ENCODE measurements at places on chromosomes 6 and 20. TPM values are rescaled to one million over a fixed set of nuclear protein-coding genes. Genes with fewer than 3 reads are reported as not detected.
A peak's percentile ranks its signal among the peaks of the same experiment; 100 is the strongest.

- no peak for DNase-seq
Measured at GRCh38 chr20:38825901-38826625, 20.6 kb downstream of the PPP1R16B start.

- no peak for DNase-seq
Measured at GRCh38 chr20:14991023-14991422, 653.6 kb upstream of the FLRT3 start.

GRCh38 chr6:24441599-24441904, 38.8 kb downstream of the MRS2 start:
- DNase-seq, result no peak

GRCh38 chr6:166286839-166287271, 21.3 kb downstream of the PRR18 start:
- no peak for DNase-seq

- no peak for DNase-seq
Measured at GRCh38 chr6:12295558-12296254, 5.5 kb downstream of the EDN1 start.

DNA sequence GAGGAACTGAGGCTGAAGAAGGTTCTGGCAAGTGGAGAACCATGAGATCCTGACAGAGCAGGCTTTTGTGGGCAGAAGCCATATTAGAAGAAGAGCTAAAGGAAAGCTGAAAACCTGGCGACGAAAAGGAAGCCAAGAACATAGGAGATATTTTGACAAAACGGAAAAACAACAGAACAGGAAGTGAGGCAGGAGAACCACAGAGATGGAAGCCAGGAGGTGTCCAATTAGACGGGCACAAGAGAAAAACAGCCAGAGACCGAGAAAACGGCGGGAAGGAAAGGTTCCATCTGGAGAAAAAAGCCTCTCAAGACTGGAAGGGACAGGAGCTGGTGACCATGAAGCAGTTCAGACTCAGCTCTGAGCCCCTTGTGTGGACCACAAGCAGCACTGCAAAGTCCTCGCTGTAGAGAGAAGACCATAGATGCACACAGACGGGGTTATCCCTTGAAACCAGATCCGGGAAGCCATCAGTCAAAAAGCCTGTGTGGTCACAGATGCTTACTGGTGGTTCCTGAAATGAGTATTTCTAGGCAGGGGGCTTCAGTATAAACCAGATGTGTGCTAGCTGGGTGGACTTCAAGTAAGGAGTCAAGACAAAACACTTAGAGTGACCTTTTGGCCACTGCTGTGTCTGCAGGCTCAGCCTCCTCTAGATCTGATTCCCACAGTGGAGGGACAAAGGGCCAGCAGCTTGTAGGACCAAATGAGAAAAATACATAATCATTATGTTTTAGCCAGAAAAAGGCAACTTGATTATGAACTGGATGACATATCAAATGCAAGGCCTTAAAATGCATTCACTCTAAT, 30.7 kb downstream of the SSR1 start:
- DNase-seq, result no peak

- DNase-seq, result no peak
Measured at GRCh38 chr20:17463711-17464110, 67.5 kb downstream of the BFSP1 start.

DNA sequence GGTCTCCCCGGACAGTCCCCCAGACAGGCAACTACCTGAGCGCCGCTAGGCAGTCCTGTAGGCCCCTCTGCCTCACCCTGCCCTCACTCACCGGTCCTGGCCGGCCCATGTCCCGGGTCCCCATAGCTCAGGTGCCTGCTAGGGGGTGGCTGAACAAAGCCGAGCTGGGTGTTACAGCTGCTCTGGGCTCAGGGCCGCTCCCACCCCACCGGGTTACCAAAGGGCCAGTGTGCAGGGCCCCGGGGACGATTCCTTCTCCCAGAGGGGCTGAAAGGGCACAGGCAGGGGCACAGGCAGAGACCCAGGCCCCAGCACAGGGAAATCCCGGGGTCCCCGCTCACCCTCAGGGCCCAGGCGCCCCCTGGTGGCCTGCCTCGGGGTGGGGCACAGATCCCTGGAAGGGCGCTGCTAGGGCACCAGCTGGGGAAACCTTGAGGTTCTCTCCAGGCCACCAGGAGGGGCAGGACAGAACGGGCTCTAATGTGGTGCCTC, 118.4 kb downstream of the GRM4 start:
- DNase-seq, result peak; percentile 31

GRCh38 chr6:170444811-170445211, 108.3 kb downstream of the PSMB1 start:
- DNase-seq, result no peak

- no peak for DNase-seq
Measured at GRCh38 chr6:29603930-29604329, 19.0 kb downstream of the OR2H2 start.

- DNase-seq, result no peak
Measured at GRCh38 chr6:89273816-89274215, 41.3 kb downstream of the GABRR2 start.

- DNase-seq, result no peak
Measured at GRCh38 chr6:111521497-111522270, 38.7 kb upstream of the REV3L start.

- DNase-seq, result no peak
Measured at GRCh38 chr20:53841741-53842140, 228.7 kb downstream of the BCAS1 start.

DNA sequence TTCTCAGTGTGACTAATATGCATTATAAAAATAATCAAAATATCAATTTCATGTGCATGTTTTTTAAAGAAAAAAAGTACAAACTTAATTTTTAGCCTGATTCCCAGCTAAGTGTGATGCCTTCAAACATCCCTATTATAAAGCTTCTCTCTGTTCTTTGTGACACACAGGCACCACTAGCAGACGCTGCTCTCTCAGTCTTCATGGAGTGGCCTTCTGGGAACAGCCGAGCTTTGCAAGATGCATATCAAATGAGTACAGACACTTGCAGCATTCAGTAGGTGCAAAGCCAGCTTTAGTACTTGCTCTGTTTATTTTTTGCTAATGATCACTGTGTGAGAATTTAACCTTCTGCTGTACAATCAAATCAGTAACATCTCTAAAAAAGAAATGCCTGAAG, 340.0 kb downstream of the ADGRB3 start:
- peak; percentile 25 for DNase-seq

The PBOV1 gene
- not detected for polyA plus RNA-seq

The TBX18 gene
- polyA plus RNA-seq, result 1.7 TPM

The PNPLA1 gene
- polyA plus RNA-seq, result 0.06 TPM

The CNR1 gene
- polyA plus RNA-seq, result 0.30 TPM

The GNAS-AS1 gene
- polyA plus RNA-seq, result 0.17 TPM

The KCNQ5 gene
- 0.06 TPM for polyA plus RNA-seq

The PSORS1C2 gene
- polyA plus RNA-seq, result not detected

Data from heart left ventricle (tissue), 16 donors.